ENCODE measurements at places on chromosomes 3 and 15.

DNA sequence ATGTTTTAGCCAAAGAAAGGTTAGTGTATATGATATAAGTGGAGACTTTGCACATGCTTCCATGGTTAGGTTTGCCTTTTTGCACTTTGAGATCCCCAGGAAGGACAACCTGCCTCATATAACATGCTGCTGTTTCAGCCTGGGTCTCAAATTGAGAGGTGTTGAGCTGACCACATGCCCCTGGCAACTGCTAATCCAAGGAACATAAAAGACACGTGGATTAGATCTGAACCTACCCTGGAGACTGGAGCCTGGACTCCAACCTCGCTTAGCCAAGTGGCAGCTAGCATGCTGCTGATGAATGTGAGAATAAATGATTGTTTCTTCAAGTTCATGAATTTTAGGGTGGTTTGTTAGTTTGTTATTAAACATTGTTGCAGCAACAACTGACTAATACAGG is 301.8 kb upstream of the TBC1D5 start:
- no peak for DNase-seq

DNA sequence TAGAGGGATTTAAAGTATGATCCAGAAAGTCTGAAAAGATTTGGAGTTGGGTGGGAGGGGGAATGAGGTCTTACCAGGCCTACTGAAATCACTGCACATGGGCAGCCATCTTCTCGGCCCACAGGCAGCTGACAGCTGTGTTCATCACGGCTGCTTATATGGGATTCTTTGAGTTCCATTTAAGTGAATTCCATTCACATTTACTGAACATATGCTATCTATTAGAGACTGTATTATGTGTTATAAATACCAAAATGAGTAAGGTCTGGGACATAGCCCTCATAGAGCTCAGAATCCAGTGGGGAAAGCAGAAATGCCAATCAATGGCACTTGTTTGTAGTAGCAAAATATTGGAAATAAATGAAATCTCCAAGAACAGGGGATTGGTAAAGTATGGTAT is 91.1 kb downstream of the TRIM42 start:
- no peak for DNase-seq

DNA sequence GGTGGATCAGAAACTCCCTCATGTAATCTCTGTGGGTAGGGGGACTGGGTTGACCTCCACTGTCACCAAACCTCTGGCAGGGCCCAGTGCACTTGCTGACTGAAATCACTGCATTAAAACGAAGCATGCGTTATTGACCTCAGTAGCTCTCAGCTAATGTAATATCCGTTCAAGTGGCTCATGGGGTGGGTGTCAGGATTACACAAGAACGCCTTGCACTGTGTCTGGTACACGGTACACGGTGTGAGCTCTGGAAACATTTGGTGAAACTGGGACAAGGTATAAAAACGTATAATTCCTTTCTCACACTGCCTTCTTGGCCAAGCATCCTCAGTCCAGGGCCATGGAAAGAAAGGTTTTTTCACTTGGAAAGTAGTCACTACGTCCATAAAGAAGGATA is 11.9 kb downstream of the LRTM1 start:
- no peak for DNase-seq

DNA sequence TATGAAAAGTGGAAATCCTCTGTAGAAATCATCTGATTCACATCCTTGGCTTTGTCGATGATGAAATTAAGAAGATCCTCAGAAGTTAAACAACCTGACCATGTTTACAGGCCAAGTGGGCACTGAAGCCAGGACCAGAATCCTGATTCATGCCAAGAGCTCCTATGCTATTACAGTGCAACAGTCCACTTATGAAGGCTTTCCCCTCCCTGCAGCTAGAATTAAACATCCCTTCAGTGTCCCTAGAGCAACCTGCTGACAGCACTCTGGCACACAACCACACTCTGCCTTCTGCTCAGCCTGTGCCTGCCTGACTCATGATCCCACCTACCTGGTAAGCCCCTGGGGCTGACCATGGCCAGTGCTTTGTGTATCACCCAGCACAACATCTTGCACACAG is 33.8 kb downstream of the TXNRD3 start:
- DNase-seq, result no peak

DNA sequence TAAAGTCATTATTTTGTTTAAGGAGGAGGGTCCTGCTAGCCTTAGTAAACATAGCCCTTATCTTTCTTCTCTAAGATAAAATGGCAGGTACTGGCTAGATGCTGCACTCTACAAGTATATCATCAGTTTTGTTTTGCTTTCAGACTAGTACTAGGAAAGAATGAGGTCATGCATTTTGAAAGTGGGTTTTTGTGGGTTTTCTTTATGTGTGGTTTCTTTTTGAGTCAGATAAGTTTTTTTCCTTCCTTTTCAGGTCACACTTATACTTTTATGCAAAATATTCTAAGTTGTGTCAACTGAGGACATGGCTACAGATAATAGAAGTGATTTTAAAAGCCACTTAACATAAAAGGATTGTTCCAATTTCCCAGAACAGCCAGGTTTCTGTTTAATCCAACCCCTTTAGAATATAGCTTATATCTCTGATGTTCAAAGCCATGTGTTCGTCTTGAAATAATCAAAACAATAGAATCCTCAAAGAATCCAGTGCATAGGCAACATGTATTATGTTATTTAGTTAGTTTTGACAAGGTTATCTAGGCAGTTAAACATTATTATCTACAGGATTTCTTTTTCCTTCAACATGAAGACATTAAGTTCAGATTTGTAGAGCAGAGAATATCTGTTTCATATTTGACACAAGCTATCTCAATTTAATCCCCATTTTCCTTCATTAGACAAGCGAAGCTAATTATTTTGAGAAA is 406.2 kb downstream of the RBMS3 start:
- DNase-seq, result no peak

DNA sequence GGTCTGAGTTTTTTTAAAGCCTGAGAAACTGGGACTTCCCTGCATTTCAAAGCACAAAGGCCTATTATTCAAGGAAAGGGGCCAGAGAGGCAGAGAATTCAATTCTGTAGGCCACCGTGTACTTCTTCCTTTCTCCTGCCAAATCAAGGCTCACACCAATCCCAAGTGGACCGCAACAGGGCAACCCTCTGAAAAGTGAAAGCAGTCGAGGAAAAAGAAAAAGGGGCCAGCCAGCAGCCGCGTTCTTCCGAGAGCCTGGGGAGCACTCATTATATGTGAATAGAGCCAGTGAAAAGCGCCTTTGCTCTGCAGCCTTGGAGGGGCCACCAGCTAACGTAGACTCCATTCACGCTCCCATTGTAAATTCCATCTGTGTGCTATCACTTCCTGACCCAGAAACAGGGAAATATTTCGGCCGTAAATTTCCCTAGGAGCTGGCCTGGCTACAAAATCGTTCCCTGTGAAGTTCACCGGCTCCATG is 45.9 kb upstream of the THUMPD3 start:
- no peak for DNase-seq

DNA sequence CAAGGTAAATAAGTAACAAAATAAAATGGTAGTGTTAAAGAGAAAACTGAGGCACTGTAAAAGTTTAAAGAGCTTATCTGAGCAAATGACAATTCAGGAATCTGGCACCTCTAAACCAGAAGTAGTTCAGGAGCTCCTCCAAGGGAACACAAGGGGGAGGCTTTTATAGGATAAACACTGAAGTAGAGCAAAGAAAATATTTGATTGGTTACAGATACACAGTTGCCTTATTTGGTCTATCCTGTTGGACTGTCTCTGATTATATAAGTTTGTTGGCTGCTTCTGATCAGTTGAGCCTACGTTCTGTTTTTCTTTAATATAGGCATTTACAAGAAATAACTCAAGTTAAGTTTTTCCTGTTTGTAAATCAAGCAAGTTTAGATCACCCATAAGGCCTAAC is 146.9 kb downstream of the ERC2 start:
- DNase-seq, result no peak

DNA sequence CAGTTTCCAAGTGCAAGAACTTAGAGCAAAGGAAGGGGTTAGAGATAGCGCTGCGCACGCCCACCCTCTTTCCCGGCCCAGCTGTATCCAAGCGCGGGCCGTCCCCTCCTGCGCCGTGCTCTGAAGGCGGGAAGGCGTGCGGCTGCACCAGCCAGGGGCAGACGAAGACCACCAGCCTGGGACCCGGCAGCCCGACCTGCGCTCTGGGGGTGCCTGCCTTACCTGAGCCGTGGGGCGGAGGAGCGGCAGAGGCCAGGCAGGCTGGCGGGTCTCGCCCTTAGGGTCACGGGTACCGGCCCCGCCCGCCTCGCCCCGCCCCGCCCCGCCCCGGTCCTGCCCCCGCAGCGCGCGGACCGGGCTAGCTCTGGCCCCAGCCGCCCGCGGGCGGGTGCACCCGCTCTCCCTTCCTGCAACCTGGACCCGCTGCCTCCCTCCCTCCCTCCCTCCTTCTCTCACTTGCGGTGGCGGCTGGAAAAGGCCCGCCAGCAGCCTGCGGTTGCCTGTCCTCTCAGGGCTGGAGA is at the start of gene WDR72:
WDR72 (minus strand) TSS at position 253 of the 521 bp plus-strand sequence. CDS start 26,514 bp downstream, outside the sequence.
- DNase-seq, result no peak

DNA sequence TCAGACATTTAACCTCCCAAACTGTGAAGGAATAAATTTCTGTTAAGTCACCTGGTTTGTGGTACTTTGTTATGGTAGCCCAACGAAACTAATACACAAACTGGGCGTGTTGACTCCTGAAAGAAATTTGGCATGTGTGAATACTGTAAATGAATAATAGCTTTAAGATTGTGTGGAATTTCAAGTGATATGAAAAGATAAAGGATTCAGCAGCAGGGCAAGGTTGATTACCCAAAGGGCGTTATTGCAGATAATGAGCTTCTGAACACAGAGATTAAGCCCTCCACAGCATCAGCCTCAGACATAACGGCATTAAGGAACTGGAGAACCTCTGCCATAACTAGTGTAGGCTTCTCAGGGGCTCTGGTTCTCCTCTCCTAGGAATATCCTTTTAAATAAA is 451.5 kb upstream of the NECTIN3 start:
- no peak for DNase-seq

DNA sequence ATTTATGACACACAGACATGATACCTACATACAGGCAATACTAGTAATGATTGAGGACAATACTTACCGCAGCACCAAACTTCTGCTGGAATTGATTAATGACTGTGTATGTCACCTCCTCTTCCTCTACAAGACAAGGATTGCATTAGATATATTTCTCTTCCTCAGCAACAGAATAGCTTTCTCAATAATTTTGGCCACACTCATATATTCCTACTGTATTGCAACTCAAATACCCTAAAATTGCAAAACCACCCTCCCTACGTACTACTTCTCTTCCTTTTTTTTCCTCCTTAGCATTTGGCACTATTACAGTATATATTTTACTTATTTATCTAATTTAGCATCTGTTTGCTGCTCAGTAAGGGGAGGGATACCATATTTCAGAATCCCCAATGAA is 14.8 kb downstream of the EXD1 start:
- DNase-seq, result no peak
